ENCODE measurements at places on chromosomes 13 and 19.

DNA sequence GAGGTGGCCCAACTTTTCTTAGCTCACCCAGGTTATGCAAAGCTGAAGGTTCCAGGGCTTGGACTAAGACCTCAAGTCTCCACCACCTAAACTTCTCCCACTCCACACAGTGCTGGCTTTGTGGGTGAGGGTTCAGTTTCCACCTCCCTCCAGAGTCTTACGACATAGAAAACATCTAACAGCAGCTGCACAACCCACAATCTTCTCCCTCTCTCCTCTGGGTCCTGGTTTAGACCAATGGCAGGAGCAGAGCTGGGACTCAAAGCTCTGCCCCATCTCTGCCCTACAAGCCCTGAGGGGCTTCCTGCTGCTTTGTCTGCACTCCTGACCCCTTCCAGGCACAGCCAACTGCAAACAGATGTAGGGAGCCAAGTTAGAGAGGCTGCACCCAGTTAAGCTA lies 16.0 kb downstream of the IRGC start:
- DNase-seq: no peak

GRCh38 chr13:56687131-56687530 lies 453.6 kb upstream of the PRR20A start:
- no peak for DNase-seq

GRCh38 chr13:67880916-67881315 lies 650.8 kb upstream of the PCDH9 start:
- no peak for DNase-seq

DNA sequence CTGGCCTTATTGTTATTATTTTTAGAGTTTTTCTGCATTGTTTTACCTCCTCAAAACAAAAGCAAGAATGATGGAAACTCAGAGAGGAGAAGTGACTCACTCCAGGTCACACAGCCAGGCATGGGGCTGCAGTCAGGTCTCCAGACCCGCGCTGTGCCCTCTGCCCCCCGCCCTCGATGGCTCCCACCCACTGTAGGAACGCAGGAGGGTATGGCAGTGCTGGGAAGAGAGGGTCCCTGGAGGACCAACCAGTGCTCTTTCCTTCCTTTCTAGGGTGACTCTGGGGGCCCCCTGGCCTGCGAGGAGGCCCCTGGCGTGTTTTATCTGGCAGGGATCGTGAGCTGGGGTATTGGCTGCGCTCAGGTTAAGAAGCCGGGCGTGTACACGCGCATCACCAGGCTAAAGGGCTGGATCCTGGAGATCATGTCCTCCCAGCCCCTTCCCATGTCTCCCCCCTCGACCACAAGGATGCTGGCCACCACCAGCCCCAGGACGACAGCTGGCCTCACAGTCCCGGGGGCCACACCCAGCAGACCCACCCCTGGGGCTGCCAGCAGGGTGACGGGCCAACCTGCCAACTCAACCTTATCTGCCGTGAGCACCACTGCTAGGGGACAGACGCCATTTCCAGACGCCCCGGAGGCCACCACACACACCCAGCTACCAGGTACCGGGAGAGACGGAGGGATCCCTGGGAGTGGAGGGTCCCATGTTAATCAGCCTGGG lies 5.6 kb downstream of the TIMM13 start:
- no peak for DNase-seq

DNA sequence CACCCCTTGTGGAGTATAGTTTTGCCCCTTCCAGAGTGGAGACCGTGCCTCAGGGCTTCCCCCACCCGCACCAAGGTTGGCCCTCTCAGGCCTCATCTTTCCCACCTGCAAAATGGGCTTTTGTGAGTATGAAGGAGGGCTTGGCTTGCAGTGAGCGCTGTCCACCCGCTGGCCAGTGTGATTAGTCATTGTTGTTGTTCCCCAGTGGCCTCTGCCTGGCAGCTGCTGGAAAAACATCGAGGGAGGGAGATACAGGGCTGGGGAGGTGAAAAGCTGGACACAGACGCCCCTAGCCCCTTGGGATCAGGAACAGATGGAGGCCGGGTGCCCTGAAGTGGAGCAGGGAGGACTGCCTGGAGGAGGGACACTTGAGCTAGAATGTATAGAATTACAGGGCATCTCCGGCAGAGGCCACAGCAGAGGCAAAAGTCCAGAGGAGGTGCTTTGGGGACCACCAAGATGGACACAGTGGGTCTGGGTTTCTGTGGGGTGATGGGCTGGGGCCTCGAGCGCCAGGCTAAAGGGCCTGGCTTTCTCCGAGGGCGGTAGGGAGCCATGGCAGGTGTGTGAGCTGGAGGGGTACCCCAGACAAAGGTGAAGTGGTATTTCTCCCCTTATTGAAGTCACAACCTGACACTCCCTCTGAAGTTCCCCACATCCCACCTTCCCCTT lies 3.9 kb upstream of the IL12RB1 start:
- DNase-seq: no peak

DNA sequence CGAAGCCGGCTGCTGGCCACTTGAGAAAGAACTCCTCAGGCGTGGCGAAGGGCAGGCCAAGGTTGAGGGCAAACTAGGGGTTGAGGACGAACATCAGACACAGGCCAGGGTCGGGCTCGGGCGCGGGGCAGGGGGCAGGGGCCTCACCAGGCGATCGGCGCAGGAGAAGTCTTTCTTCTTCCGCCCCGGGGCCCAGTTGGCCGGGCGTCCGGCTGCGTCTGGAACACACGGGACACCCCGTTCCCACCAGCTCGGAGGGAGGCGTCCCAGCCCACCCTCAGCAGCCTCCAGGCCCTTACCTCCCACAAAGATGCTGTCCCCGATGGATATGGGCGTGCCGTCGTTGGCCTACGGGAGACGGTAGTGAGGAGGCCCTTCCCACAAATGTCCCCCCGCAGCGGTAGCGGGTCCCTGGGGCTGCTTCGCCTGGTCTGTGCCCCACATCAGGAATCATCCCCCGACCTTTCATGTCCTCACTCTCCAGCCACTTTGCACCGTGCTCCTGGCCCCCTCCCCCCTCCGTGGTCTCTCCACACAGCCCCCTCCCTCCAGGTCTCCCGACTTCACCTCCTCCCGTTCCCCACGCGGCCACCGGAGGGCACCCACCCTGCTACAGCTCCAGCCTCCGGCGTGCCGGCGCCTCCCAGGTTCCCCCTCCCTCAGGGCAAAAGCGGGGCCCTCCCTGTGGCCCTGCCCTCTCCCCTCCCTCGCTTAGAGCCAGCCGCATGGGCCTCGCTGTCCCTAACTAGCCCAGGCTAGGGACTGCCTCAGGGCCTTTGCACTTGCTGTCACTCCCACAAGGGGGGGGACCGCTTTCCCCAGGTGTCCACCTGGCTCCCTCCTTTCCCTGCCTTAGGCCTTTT lies 4.8 kb downstream of the PNKP start:
- no peak for DNase-seq

DNA sequence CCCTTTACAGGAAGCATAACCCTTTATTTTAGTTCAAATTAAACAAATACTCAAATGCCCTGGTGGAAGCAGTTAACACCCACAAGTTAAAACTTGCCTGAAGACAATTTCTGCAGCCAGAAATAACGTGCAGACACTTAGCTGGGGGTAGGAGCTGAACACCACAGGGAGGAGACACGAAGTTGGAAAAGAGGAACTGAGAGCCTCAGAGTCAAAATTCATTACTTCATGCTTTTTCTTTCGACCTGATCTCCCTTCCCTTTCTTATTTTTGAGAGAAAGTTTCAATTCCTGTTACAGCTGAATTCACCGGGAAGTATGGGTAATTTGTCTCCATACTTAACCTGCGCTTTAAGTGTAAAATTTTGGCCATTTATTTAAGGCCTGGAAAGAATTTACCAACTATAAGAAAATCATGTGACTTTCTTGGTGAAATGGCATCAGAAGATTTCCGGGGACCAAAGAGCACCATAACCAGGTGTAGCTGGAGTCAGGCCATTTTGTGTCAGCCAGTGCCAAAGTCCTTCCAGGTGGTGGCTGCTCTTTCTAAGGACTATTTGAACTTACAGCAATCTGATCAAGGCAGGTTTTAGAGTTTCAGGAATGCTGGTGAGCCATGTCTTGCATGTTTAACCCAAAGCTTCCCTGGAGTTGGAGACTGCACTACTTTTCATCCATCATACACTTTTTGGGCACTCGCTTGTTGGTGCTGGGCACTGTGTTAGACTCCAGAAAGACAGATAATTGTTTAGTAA lies 46.5 kb upstream of the RCBTB2 start:
- no peak for DNase-seq

GRCh38 chr13:108212886-108213285 lies 2.5 kb downstream of the LIG4 start:
- no peak for DNase-seq

DNA sequence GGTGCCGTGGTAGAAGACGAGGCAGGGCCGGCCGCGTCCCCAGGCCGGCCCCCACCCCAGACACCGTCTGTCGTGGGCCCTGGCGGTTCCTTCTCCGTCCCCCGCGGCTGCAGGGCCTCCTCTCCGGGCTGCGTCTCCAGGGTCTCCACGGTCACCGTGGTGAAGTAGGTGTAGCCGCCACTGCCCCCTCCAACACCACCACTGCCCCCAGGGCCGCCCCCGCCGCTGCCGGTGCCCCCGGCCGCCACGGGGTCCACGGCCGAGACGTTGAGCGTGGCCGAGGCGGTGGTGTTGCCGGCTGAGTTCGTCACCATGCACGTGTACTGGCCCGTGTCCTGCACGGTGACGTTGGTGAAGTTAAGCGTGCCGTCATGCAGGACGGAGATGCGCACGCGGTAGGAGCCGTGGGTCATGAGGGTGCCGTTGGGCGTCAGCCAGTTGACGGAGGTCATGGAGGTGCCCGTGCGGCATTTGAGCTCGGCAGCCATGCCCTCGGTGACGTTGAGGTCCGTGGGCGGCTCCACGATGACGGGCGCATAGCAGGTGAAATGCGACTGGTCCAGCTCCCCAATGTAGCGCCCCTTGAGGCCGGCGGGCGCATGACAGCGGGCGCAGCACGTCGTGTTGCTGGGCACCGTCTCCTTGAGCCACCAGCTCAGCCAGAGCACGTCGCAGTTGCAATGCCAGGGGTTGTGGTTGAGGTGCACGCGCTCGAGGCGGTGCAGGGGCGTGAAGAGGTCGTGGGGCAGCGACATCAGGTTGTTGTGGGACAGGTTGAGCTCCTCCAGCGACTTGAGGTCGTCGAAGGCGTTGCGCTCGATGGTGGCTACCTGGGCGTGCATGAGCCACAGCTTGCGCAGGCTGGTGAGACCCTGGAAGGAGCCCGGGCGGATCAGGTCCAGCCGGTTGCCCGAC lies 4.6 kb upstream of the ASPDH start:
- DNase-seq: no peak

Data from activated CD8-positive, alpha-beta memory T cell treated with anti-CD3 and anti-CD28 coated beads for 4 hours (primary cell).